ENCODE measurements at places on chromosomes 4 and X.

DNA sequence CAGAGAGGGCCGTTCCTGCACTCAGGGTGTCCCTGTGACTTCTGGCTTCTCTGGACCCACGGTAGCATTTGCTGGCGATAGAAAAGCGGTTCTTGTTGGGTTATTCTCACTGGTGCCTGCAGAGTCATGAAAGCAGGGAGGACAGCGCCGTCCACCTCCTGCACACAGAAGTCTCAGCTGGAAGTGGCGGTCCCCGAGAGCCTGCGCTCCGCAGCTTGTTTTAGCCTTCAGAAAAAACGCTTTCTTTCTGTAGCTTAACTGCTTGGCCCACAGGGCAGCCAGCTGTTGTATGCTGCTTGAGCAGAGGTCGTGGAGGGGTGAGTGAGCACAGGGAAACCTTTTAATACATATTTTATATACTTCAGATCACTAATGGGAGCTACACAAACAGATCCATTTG is 400.7 kb upstream of the FAT1 start:
- no peak for DNase-seq

GRCh38 chr4:141759796-141760425 is 123.5 kb downstream of the IL15 start:
- no peak for DNase-seq

DNA sequence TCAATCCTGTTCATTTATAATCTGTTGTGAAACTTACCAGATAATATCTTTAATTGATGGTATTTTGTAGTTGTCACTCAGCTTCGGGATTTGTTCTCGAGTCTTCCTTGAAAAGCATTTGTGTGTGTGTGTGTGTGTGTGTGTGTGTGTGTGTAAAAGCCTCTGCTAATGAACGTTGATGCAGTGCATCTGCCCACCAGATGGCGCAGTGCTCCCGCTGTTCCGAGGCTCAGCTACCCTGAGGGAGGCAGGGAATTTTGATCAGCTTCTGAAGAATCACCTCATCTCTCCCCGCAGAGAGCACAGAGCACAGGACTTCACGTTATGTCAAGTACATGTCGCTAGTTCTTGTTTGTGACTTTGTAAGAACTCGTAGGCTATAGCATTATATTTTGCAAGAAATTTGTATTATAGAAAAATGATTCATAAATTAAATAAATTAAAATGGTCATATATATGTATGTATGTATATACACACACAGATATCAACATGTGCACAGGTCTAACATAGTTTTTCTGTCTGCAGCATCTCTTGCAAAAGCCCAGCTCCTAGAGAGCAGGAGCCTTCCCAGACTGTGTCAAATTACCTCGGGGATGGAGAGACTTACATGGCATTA is 316.7 kb upstream of the IGFBP7 start:
- DNase-seq, result peak; percentile 75

GRCh38 chr4:189060104-189060503 is 880.6 kb upstream of the FRG1 start:
- DNase-seq, result no peak

DNA sequence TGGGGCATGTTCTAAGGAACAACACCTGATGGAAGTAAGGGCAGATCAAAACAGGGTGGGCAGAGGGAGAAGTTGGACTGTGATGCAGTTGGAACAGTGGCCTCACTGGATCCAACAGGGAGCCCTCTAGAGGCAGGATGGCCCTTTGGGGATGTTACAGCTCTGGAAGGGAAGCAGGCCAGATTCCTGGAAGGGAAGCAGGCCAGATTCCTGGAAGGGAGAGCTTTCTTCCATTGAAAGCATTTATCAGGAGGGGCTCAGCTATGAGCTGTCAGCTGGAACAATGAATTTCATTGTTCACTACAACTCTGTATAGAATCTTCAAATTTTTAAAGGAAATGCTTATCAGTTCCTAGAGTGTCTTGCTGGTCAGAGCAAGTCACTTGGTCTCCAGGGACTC is 17.7 kb downstream of the IL15 start:
- peak; percentile 36 for DNase-seq

DNA sequence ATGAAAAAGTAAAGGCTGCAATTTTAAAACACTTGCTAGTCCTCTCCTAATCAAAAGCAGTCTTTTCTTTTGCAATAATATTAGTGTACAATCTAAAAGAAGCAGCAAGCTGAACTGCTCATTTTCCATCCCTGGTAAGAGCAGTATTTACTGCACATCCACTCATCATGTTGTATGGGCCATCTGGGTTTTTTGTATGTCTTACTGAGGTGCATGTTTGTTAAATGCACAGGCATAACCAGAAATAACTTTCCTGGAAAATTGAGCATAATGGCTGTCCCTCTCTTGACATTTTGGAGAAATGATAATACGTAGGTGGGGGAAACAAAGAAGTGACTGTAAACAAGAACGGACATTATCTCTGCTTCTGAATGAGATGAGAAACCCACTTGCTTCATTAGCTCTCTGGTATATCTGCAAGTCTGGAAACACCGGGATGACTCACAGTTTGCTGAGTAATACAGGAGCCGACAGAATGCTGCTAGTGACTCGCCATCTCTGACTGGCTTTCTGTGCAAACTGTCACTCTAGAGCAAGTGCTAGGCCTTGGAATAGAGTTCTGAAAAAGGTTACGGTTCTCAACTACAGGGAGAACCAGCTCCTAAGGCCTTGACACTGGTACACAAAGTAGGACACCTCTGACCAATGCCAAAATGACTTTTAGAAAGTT is 85.7 kb upstream of the MTM1 start:
- DNase-seq, result no peak

GRCh38 chr4:25901030-25901430 is 13.0 kb upstream of the SMIM20 start:
- no peak for DNase-seq

DNA sequence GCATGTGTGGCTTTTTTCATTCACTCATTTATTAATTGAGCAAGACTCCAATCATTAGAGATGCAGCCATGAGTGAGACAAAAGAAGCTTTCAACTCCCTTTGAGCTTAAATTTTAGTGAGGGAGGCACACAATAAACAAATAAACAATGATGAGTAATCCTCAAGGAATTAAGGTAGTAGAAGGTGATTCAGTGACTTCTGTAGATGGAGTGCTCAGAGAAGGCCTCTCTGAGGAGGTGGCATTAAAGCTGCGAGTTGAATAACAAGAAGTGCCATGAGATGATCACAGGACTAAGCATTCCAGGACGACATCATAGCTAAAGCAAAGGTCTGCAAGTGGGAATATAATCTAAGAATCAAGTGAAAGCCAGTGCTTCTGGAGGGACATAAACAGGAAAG is 77.6 kb downstream of the NWD2 start:
- no peak for DNase-seq

GRCh38 chr4:154406018-154406795 is 85.4 kb downstream of the DCHS2 start:
- no peak for DNase-seq

DNA sequence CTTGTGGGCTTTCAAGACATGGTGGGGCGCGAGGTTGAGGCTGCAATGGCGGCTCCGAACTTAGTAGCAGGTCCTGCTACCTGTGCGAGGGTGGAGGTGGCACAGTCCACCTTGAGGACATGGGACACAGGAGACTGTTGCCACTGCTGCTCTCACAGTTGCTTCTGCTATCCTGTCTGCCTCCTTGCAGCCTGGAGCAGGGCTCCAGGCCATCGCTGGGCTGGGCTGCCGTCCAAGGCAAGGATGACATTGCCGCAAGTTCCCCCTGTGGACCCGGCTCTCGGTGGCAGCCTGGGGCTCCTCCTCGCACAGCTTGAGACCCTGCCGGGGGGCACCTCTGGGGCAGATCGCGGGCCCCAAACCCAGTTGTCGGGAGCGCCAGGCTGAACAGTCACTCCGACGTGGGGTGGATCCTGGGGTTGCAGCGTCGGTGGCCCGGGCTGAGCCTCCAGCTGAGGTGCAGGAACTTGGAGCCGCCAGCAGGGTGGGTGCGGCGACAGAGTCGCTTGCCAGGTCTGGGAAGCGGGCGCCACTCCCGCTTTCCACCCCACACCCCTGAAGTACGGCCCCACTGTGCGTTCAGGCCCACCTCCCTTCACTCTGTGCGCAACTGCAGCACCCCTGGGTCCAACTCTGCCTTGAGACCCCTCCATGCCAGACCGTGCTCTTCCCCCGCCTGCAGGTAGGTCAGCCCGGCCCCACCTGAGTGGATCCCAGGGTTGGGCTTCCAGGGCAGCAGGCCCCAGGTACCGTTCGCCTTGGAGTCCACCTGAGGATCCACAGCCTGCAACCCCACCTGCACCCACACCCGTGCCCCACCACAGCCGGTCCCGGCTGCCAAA is 192.7 kb upstream of the NUDT6 start:
- DNase-seq, result no peak

- no peak for DNase-seq
Observed at GRCh38 chr4:159227984-159228383, 125.1 kb downstream of the RAPGEF2 start.

GRCh38 chrX:153512501-153512893 is 4.9 kb upstream of the ATP2B3 start:
- DNase-seq, result no peak

- DNase-seq, result peak; percentile 3
Observed at GRCh38 chr4:189941005-189941450, 356 bp downstream of the FRG1 start.

DNA sequence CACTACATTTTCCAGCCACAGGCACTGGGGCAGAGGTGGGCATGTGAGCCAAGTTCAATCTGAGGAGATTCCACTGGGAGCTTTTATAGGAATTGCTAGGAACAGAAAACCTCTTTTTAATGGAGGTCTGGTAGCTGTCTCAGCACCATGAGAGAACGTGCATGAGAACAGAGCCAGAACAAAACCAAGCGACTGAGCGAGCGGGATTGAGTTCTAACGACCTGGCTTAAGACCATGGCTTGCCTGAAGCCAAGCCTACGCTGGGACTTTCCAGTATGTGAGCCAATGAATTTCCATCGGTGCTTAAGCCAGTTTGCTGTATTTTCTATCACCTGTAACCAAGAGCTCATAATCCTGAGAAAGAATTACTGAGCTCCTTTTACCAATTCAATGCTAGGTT is 183.7 kb downstream of the NR3C2 start:
- DNase-seq, result no peak

GRCh38 chrX:37380924-37381323 is 31.8 kb downstream of the PRRG1 start:
- DNase-seq, result no peak

DNA sequence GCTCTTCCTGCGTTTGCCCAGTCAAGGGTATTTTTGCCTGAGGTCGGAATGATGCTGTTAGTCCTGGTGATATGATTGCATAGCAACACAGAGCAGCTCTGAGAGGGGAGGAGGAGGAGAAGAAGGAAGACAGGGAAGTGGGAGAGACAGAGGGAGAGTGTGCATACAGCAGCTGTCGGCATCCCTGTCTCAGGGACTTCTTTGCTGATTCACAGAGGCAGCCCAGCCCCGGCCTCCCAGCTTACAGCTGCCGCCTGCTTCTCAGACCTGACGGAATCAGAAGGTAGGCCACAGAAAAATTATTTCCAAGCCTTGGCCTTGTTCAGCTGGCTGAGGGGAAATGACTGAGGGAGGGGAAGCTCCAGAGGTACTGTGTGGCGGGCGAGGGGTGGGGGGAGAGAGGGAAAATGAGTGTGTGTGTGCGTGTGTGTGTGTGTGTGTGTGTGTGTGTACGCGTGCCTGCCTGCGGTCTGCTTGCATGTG is 319 bp downstream of the DRP2 start:
- DNase-seq, result no peak

DNA sequence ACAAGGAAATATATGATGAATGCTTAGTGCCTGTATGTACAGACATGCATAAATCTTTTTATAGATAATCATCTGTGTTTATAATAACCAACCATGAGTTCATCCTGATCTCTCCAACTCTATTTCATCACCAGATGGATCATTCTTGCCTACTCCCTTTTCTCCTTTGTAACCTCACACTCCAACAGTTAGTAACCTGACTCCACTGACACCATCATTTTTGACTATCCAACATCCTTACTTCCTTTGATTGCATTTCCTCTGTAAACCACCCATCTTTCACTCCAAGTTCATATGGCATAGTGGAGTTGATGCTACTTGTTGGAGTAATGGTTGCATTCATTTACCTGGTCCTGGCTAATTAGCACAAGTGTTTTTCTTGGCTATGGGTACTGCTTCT is 170.6 kb downstream of the ZNF330 start:
- DNase-seq, result no peak

DNA sequence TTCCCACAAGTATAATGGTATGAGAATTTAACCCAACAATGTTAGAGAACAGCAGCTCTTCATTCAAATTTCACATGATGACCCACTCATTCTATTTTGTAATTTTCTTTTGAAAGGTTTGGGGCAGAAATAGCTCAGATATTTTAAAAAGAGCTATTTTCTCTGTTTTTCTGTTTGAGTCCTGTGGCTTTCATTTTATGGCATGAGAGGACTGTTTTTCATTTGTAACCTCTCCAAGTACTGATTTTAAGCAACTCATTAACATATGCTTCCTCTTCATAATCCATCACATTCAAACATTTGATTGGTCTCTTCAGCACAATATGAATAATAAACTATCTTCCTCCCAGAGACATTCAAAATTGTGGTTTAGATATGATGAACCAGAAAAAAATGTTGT is 129.0 kb upstream of the TEX13A start:
- DNase-seq, result no peak

- no peak for DNase-seq
Observed at GRCh38 chr4:153433754-153434105, 32.4 kb upstream of the TMEM131L start.

DNA sequence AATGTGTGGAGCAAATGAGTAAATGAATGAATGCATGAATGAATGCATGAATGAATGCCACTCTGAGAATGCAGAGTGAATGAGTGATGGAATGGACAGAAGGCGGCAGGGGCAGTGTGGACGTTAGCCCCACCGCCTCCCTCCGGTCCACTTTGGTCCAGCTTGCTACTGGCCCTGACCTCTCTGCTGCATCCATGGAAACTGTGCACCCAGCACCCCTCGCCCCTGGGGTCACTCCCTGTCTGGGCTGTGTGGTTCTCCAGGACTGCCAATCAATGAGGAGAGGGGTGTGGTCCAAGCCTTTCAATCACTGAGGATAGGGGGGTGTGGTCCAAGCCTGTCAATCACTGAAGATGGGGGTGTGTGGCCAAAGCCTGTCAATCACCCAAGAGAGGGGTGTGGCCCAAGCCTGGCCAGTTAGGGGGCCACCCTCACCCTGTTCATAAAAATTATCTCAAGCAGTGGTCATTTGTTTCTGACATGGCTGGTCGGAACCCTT is 39.2 kb upstream of the ASMTL start:
- DNase-seq, result peak; percentile 49

DNA sequence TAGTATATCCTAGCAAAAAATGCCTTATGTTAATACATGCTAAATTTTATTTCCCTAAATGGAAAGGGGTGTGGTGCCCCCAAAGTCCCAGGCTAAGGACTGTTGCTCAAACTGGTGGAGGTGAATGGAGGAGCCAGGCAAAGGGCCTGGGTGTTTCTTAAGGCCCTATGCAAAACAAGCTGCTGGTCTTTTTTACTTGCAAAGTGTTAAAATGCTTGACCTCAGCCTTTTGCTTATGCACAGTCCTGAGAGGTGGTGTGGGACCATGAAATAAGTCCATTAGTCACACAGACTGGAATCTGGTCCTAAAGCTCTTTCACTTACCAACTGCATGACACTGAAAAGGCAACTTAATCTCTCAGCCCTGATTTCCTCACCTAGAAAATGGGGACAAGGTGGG is 223.5 kb upstream of the MBNL3 start:
- DNase-seq, result no peak

Measured in HEK293T (cell line).